Kidney (tissue), 22 donors: ENCODE measurements at places on chromosomes 12 and 14.

DNA sequence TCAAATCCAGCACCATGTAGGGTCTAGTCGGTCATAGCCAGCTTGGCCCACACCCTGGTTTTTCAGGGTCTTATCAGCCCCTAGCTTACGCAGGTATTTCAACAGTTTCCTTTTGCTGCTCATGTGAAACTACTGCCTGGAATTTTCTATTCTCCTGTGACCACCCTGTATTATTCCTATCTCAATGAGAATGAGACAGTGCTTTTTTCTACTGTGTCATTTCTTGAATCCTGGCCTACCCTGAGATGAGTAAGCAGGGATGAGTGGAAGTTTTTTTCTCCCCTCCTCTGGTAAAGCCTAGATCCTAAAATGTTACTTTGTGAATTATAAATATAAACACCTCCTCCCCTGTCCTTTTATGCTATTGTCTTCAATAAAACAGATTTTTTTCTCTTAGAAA lies 62.7 kb upstream of the ARID2 start:
- no peak for DNase-seq

DNA sequence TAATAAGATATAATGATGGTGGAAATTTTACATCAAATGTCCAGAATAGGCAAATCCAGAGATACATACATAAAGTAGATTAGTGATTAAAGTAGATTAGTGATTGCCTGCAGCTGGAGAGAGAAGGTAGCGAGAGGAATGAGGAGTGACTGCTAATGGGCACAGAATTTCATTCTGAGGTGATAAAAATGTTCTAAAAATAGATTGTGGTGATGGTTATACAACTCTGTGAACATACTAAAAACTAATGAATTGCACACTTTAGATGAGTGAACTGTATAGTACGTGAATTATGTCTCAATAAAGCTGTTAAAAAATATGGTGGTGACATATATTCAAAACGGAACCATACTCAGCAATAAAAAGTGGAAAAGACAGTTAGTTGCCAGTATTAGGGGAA lies 41.7 kb downstream of the PPP2R5E start:
- DNase-seq, result no peak

- no peak for DNase-seq
Observed at GRCh38 chr12:11209113-11209512, 22.4 kb upstream of the TAS2R42 start.

DNA sequence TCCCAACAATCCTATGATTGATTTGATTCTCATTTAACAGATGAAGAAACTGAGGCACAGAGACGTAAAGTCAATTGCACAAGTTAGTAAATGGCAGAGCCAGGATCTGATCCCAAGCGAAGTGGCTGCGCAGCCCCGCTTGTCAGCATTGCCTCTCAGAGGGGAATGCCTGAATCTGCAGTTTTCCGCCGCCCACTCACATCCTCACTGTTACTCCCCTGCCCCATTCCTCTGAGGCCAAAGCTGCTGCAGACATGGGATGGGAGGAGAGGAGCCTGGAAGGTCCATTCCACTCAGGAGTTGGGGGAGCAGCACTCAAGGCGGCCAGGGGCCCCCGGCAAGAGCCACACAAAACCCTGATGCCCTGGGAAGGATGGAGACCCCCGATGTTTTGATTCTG lies 1.0 kb downstream of the NRIP2 start:
- peak; percentile 46 for DNase-seq

- no peak for DNase-seq
Observed at GRCh38 chr14:58824796-58825195, 187.0 kb downstream of the DACT1 start.
